NCI-H2171 (cell line): ENCODE measurements at places on chromosomes 7 and 10.

GRCh38 chr7:107917763-107918651, 27.0 kb downstream of the DLD start:
- DNase-seq: no peak

GRCh38 chr7:3238525-3239210, 62.4 kb upstream of the SDK1 start:
- no peak for DNase-seq

DNA sequence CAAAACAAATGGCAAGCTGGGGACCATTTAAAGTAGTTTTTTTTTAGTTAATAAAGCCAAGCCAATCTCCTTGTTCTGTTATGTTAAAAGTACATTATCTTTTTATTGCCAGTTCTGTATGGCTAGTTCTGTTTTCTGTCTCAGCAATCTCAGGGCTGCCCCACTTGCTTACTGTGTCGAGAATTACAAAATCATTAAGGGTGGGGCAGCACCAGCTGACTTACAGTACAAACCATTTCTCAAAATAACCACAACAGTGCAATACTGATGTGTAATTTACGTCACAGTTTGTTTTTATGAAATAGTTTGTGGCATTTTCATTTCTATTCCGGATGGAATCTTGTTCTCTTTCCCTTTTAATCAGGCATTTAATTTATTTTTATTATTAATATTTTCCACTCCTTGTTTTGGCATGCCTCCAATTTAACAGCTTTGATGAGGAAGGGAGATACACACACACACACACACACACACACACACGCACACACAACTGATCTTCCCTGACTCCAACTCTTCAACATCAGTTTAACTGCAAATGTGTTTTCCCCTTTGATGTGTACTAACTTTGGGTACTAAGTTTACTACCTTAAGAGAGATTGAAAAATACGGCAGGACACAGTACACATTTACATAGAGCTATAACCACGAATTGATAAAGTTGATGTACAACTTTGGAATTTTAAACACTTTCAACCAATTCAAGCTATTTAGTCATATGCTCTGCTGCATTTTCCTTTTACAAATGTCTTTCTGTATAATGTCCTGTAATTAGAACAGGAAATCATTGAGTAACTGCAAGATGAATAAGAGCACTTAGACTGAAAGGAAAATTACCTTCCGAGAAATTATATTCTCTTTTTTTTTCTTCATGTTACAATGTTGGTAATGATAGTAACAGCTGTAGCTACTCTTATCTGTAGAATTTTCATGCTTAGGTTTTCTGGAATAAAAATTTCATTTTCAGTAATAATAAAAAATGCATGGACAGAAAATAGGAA, 91.5 kb downstream of the ARID5B start:
- DNase-seq: no peak

DNA sequence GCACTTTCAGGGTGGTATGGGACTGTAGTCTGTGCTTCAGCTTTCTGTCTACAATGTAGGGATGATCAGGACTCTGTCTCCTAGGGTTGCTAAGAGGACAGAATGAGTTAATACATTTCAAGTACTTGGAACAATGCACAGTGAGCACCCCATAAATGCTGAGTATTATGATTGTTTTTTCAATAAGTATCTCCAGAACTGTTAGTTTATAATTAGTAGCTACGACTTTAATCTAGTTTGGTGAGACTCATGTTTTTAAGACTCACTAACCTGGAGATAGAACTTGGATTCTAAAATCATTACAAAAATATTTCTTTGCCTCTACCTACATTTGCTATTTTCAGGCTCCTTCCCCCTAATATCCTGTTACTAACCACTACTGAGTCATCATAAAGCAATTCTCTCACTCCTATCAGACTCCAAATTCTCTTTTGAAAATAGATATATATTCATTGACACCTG, 95.3 kb downstream of the CPED1 start:
- DNase-seq: no peak
